NCI-H1930 (cell line): ENCODE measurements at places on chromosomes 3 and 15.

DNA sequence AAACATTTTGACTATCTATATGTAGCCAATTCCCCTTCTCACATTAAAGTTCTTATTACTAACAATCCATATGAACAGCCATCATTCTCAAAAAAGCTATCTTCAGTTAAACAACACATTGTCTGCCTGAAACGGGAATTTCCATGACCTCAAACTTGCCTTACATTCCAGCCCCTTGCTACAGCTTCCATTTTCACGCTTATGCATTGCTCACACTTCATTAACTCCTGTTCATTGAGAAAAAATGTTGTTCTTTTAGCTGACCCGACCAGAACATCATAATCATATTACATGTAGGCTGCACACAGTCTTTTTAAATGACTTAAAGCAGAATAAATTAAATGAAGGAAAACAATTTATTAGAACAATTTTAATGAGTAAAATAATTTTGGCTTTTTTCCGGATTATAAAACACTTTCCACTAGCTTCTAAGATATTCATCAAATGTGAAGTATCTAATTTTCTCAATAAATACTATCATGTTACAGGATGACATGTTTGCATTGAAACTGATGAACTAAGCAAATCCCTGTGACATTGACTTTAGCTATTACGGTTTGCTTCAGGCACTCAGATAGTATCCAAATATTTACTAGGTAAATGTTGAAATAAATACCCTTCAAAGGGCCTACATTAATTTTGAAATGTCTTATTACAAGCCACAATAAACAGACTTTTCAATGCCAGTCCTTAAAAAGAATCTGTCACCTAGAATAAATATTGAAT lies 49.9 kb downstream of the P3H2 start:
- no peak for DNase-seq

- no peak for DNase-seq
Observed at GRCh38 chr3:196894557-196895295, 27.0 kb downstream of the SENP5 start.

DNA sequence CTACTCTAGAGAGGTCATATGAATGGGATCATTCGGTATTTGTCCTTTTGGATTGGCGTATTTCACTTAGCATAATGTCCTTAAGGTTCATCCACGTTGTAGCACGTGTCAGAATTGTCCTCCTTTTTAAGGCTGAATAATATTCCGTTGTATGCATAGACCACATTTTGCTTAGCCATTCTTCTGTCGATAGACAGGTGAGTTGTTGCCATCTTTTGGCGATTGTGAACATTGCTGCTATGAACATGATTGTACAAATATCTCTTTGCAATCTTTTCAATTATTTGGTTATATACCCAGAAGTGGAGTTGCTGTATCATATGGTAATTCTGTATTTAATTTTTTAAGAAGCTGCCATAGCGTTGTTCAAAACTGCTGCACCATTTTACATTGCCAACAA lies 52.4 kb upstream of the GOLGA8J start:
- DNase-seq: no peak

DNA sequence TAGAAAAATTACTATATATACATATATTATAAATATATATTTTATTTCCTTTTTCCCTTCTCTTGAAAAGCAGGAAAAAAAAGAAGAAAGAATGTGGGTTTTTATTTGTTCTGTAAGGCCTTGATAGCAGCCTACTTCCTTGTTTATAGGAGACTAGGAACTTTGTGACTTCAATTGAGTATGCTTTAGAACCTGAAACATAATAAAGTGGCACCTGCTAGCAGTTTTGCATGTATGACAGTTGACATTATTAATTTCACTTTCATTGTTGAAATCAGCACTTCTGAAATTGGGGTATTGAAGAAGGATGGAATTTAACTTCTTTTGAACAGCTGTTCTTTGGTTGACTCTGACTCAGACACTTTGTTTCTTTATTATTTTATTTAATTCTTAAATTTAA lies 56.9 kb downstream of the GLCE start:
- no peak for DNase-seq

GRCh38 chr15:88147760-88148159 lies 108.8 kb downstream of the NTRK3 start:
- DNase-seq: no peak

- DNase-seq: no peak
Observed at GRCh38 chr3:185960522-185961288, 22.9 kb upstream of the TRA2B start.

DNA sequence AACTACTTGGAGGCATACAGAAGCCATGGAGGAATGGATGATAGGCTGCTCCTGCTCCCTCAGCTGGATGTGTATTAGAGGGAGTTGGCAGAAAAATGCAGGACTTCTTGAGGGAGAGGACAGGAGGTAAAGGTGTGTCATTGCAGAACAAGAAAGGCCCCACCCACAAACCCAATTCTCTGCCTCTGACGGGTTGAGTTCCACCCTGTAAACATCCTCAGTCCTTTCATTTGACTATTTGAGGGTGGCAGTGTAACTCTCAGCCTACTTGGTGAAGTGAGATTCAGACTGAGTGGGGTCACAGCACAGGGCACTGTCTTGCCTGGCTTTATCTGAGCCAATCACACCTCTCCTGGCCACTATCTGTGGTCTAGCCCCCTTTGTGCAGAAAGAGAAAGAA lies at the start of gene TPRG1:
Gene TPRG1 (plus strand): TSS at position 265 of the 400 bp plus-strand sequence. CDS start 35,414 bp downstream, outside the sequence.
- no peak for DNase-seq

DNA sequence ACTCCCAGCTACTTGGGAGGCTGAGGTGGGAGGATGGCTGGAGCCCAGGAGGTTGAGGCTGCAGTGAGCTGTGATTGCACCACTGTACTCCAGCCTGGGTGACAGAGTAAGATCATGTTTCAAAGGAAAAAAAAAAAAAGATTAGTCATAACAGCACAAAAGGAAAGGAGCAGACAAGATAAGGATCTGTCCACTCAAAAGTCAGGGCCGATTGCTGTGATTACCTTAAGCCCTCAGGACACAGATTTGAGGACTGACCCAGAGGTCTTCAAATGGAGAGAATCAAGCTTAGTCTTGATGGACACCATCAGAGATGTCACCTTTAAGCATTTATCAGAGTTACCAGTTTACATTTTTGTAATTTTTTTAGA lies 23.9 kb upstream of the HEG1 start:
- DNase-seq: no peak
